GOT3 (cell line): ENCODE measurements at places on chromosomes 3 and 15.

DNA sequence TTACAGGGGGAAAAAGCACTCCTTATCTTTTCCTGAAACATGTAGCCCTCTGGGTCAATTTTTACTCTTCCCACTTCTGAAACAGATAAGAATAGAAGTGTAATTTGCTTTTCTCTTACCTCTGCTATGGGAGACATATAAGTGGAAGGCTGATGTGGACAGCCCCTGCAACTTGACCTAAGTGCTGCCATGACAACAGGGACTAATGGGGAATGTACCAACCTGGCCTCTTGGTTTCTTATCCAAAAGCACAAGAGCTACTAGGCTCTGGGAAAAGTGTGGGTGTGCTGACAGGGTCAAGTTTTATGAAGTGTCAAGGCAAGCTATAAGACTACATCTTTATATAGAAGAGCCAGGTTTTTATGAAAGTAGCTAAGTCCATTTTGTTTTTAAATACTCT, 1246.5 kb downstream of the OTOL1 start:
- DNase-seq: no peak

- DNase-seq: no peak
These were observed 192.5 kb downstream of the SHOX2 start for GRCh38 chr3:157913741-157914150.

DNA sequence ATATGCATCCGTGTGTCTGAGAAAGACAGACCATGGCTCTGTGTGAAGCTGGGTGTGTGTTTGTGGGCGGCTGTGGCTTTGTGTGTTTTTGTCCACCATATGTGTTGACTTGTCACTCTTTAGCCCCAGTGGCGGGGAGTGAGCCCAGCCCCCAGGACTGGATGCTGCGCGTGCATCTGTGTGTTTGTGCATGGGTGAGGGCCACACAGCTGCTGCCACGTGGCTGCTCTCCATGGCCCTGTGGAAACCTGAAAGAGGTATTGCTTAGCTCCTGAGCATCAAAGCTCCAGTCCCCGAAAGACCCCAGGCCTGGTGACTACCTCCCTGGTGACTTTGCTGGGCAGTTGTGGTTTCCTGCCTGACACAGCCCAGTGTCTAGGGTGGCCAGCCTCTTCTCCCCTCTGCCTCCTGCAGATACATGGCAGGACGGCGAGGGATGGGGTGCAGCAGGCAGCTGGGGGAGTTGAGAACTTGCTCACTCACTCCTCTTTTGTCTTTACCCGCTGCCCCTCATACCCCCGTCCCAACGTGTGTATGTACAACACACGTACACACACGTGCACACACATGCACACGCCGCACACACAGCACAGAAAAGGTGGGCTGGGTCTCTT, 6.5 kb downstream of the EPHB3 start:
- no peak for DNase-seq

- no peak for DNase-seq
These were observed 93.5 kb downstream of the FMN1 start for GRCh38 chr15:33101036-33101435.

- no peak for DNase-seq
These were observed 116.8 kb upstream of the SKOR1 start for GRCh38 chr15:67708500-67708899.

- DNase-seq: no peak
These were observed 21.4 kb upstream of the MUC20 start for GRCh38 chr3:195699388-195699771.
